ENCODE measurements at places on chromosomes 12 and 14.

DNA sequence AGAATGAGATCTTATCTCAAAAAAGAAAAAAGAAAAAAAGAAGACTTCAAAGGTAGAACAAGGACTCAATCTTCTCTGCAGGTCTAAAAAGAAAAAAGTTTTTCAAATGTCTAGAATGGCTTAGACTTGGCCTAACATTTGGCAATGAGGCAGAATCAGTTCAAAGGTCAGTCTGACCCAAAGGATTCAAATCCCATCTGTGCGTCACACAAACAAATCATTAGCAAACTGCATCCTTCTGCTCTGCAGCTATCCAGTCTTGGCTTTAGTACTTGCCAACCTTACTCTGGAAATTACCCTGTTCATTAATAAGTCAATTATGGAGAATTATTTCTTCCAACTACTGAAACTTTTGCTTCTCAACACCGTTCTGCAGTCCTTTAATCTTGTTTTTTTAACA lies 3.1 kb downstream of the YAF2 start:
- DNase-seq = no peak

DNA sequence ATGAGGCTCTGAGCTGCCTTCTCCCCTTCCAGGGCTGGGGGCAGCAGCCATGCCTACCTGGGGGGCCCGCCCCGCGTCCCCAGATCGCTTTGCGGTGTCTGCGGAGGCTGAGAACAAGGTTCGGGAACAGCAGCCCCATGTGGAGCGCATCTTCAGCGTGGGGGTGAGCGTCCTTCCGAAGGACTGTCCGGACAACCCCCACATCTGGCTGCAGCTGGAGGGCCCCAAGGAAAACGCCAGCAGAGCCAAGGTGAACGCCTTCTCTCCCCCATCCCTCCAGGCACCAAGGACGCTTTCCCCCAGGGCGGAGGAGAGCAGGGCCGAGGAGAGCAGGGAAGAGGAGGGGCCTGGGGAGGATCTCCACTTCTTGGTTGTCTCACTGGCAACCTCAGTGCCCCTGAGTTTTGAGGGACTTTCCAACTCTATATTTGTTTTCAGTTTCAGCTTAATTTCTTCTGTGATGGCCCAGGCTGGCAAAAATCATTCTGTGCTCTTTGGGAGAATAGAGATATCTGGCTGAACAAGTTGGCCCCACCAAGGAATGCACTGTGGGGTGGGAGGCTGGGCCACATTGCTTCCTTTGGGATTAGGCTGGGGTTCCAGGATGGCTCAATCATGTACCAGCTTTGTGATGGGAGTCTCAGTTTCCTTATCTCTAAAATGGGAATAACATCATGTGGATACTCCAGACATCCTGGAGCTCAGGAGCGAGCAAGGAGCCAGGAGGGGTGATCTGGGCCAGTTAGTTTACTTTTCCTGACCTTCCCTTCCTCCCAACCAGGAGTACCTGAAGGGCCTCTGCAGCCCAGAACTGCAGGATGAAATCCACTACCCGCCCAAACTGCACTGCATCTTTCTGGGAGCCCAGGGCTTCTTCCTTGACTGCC lies 1.2 kb downstream of the KHNYN start:
- no peak for DNase-seq

- no peak for DNase-seq
These were observed 97.2 kb upstream of the SFSWAP start for GRCh38 chr12:131613678-131614077.

GRCh38 chr14:53278602-53279506 lies 125.7 kb upstream of the DDHD1 start:
- no peak for DNase-seq

DNA sequence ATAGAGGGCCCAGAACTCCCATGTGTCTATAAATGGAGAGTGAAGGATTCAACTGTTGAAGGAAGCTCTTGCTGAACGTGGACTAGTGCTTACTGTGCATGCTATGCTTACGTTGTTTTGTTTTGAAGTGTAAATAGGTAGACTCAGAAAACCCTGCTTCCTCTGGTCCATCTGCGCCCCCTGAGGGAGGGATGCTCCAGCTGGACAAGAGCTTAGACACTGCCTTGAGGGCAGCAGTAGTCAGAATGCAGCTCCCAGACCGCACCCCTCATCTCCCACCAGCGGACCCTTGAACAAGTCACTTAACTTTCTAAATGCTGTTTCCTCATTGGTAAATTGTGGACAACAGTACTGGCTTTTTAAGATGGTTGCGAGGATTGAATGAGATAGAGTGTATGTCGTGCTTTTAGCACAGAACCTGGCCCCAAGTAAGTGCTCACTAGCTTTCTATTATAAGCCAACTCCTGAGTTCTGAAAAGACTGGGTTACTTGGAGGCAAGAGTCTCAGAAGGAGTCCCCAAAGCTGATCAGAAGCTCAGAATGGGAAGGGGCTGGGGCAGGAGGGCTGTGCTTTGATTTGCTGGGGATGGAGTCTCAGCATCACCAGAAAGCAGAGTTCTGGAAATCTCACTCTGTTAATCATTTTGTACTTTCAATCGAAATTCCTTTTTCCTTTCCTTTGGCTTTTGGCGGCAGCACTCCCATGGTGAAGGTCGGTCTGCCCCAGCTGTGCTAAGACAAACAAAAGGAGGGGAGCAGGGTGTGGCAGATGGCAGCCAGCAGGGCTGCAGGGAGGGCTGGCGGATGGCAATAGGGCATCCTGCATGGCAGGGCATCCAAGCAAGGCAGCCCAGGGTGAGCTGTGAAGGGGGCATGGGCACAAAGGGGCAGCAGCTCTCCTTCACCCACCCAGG lies 15.6 kb downstream of the AGAP2 start:
- no peak for DNase-seq

DNA sequence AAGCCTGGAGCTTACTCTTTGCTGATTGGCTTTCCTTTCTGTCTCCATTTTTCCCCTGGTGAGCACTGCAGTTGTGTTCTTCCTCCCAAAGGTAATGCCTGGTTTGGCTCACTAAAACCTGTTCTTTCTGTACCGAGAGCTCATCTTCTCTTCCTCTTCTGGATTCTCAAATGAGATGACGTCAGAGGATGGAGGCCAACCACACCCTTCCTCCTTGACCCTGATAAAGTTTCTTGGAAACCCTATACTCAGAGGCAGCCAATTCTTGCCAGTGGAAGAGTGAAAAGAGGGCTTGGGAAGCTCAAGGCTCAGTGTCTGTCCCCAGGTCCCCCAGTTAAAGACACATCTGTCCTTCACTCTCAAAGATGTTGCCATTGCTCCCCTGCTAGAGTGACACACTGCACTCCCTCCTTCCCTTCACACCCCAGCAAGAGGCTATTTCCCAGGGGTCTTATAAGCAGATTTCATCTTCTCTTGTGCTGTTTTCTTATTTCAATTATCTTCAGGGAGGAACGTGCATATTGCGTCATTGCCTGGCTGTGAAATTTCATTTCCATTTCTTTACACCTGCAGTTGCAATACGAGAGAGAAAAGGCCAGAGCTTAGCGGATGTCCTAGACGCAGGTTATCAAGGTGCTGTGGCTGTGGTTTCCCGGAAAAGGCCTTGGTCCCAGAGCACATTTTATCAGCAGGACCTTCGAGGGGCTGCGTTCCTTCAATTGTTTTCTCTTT lies 27.3 kb downstream of the NTF3 start:
- DNase-seq = no peak

DNA sequence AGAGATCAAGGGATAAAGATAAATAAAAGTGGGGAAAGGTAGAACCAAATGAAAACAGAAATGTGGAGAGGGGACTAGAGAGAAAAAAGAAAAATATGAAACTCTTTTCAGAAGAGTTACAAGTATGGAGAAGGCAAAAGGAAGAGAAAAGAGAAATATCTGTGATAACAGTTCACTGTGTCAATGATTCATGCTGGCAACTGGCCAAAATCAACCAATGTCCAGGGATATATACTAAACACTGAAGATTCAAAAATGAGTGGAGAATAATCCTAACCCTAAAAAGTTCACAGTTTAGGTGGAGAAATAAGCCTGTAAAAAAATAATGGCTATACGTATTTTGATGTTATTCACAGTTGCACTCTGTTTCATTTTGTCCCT lies 372.3 kb upstream of the KITLG start:
- DNase-seq = no peak

GRCh38 chr12:19048943-19049342 lies 80.6 kb upstream of the PLEKHA5 start:
- DNase-seq = no peak

- no peak for DNase-seq
These were observed 122.3 kb upstream of the RFLNA start for GRCh38 chr12:124172636-124173035.

DNA sequence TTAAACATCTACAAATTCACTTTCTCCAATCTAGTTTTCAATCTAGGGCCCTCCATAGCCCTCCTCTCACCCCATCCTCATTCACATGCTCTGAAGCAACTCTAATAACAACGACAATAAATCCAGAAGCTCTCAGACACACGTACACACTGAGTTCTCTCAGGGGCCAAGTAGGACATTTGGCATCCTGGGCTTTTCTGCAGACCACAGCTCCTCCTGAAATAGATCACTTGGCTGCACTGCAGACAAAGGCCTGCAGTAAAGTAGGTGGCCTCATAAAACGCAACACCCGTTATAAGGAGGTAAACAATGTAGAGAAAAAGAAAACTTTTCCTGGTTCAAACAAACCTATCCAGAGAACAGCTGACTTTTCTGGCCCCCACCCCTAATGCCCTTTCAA lies 111.2 kb downstream of the TMTC1 start:
- DNase-seq = no peak

GRCh38 chr12:109291521-109292341 lies 17.4 kb downstream of the FOXN4 start:
- DNase-seq = no peak

GRCh38 chr12:102543494-102544485 lies 63.4 kb upstream of the IGF1 start:
- no peak for DNase-seq

GRCh38 chr12:90695415-90695814 lies 259.6 kb downstream of the CCER1 start:
- no peak for DNase-seq

GRCh38 chr12:54032627-54033100 lies at the start of gene HOXC5:
Gene HOXC5 (plus strand): TSS chr12:54033050. CDS start chr12:54033123, 73 bp downstream.
- DNase-seq = no peak

DNA sequence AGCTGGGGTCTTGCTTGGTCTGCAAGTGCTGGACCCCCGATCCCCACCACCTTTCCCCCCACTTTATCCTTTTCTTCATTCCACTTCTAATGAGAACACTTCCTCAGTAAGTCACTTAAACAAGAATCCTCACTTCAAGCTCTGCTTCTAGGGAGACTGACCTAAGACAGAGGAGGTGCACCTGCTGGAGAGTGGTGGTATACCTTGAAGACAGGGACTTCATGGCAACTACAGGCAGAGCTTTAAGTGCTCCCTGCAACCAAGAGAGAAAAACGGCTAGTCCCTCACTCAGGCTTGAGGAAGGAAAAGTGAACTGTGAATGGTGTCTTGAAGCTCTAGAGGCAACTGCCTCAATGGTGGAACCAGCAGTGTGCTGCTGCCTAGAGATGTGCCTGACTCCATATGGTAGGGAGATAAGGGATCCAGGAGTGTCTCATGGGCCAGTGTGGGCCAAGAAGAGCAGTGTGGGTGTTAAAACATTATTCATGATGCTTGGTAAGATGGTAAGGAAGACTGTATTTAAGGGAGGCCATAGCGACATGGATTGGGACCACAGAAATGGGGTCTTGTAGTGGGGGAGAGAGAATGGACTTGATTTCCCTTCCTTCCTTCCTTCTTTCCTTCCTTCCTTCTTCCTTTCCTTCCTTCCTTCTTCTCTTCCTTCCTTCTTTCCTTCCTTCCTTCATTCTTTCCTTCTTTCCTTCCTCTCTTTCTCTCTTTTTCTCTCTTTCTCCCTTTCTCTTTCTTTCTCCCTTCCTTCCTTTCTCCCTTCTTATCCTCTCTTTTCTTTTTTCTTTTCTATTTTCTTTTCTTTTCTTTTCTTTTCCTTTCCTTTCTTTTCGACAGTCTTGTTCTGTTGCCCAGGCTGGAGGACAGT lies 96.2 kb upstream of the NAP1L1 start:
- DNase-seq = no peak

DNA sequence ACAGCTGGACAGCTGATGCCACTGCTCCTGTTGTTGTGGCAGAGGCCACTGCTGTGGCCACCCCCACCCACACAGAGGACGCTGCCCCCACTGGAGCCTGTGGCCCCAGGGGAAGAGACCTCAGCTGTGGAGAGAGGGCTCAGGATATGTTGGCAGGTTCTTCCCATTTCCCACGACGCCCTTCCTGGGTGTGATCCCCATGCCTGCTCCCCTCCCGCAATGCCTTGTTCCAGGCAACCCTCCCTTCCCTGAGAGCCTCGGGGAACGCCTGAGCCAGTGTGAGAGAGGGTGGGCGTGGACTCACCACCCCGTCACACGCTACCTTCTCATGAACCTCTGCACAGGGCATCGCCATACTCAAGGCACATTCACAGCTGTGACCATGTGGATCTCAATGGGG lies 5.7 kb upstream of the KRT82 start:
- no peak for DNase-seq

- no peak for DNase-seq
These were observed 56.8 kb upstream of the PLXNC1 start for GRCh38 chr12:94091624-94092023.

DNA sequence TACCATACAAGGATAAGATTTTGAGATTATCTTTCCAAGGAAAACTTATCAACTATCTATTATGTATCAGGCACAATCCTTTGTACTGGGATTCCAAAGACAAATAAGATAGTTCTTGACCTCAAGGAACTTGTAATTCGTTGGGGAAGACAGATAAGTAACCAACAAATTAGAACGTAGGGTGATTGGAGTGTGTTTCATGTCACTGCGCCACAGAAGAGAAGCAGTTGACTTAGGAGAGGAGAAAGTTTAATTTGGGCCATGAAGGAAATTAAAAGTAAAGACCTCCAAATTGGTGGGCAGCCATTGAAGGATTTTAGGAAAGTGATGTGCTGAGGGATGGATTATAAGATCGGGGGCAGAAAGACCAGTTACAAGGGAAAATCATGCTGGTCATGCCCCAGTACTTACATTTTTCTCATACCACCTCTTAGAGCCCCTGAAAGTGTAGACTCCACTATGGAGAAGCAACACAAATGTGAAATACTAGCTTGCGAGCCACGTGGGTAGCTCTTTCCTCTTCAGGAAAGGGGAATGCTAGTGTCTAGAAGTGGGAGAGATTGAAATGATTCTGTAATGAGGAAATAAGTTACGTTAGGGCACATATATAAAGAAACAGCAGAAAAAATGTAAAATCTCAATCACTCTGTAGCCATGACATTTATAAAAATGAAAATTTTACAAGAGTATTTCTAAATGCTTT lies 148.7 kb downstream of the ETV6 start:
- DNase-seq = no peak

DNA sequence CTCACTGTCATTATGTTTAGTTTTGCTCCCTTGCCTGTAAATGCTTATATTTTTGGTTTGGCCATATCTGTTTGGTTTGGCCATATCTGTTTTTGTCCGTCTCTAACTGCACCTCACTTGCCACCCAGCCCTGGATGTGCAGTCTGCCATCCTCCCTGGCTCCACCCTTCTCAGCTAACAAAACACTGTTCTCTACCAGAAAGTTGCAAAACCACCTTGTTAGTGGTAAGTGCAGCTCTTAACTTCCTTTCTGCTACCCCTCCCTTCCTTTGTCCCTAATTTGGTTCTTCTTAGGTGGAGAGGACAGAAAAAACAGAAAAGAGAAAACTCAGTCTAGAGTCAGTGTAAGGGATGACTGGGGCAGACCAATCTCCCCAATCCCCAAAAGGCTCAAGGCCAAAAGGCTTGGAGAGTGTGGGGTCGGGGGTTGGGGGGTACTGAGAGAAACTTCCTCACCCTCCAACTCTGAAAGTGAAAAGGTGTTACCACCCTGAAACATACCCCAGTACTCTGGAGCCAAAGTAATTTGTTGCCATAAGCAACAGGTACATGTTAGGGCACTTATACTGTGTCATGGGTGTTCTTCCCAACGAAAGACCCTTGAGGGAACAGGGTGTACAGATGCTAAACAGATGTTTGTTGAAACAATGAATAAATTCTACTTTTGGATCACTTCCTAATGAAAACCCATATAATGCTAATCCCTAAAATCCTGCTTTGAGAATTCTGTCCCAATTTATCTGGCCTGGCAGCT lies 5.0 kb downstream of the BIN2 start:
- no peak for DNase-seq

Measured in activated T-helper 1 cell treated with anti-CD3 and anti-CD28 coated beads, Interleukin-2, amount 50 U/mL, for 16 hours (primary cell).